Esophagus squamous epithelium (tissue), 5 donors: ENCODE measurements at places on chromosomes 16 and 17.

DNA sequence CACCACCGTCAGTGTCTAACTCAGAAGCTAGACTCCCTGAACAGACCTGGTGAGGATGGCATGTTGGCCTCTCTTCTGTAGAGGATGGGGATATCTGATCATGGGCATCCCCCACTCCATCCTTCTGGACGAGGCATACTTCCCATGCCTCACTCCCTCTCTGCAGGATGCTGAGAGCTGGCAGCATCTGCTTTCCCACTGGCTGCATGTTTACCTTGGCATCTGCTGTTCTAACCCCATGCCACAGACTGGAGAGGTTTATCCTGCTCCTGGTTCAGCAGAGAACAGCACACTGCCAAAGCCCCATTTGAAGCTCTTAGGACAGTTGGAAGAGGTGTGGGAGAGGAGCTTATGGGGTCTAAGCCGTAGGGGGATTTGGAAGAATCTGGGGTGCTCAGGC is 46.0 kb downstream of the YPEL2 start:
- no peak for DNase-seq

DNA sequence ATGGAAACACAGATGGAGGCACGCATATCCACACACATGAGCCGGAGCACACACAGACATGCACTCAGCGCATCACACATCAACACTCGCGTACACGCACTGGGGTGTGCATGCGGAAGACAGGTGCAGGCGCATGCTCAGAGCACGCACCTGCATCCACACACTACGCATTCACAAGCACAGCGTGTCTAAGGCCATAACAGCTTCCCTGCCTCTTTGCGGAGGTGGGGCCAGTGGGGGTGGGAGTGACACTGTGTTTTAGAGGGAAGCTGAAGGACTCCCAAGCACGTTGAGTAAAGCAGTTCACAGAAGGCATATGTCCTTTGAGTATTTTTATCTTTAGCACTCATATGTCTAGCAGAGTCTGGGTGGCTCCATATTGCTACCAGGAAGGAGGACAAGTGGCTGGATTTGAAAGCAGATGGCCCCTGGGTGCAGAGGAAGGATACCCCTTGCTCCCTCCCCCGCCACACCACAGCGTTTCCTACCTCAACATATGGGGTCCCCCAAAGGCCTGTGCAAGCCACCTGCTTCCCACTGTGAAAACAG is 68.6 kb upstream of the TOB1 start:
- DNase-seq, result no peak

DNA sequence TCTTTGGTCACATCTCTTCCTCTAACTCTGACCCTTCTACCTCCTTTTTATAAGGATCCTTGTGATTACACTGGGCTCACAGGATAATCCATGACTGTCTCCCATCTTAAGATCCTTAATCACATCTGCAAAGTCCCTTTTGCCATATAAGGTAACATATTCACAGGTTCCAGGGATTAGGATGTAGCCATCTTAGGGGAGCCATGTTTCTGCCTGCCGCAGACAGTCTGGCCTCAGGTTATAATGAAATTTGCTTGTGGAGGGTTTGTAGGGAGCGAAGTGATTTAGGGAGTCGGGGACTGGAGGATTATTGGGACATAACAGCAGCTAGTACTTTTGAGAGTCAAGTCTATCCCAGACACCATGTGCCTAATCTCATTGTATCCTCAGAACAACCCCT is 7.7 kb downstream of the EEF2K start:
- DNase-seq, result no peak

DNA sequence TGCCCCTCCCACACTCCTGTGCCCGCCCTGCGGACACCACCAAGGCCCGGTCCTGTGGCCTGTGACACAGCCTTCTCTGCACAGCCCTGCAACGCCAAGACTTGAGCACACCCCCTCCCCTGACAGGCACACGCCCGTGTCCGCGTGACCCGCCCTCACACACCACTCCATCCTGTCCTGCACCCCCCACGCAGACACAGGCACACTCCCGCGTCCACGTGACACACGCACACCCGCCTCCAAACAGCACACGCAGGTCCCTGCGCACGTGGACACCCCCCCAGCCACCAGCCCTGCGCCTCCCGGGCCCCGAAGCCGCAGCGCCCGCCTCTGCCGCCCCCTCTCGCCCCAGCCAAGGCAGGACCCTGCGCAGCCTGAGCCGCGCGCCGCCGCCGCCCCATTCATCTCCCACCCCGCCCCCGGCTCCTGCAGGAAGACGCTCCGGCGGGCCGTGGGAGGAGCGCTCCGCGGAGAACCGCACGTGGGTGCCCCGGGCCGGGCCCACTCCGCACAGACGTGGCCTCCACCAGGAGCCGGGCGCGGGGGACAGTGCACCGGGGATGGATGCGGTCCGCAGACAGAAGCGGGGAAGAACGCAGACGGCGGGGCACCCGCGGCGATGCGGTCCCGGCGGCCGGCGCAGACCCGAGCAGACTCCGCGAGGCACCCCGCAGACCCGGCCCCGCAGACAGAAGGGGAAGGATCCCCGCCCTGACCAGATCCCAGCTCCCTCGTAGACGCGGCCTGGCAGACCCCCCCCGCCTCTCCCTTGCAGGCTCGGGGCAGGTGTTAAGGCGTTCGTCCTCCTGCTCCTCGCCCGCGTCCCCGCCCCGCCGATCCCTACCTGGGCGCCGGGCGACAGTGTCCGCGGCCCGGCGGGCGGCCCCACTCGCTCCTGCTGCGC is 506 bp downstream of the CAMKK1 start:
- peak; percentile 66 for DNase-seq

- DNase-seq, result no peak
Observed at GRCh38 chr16:80788027-80788426, 16.4 kb downstream of the CDYL2 start.

DNA sequence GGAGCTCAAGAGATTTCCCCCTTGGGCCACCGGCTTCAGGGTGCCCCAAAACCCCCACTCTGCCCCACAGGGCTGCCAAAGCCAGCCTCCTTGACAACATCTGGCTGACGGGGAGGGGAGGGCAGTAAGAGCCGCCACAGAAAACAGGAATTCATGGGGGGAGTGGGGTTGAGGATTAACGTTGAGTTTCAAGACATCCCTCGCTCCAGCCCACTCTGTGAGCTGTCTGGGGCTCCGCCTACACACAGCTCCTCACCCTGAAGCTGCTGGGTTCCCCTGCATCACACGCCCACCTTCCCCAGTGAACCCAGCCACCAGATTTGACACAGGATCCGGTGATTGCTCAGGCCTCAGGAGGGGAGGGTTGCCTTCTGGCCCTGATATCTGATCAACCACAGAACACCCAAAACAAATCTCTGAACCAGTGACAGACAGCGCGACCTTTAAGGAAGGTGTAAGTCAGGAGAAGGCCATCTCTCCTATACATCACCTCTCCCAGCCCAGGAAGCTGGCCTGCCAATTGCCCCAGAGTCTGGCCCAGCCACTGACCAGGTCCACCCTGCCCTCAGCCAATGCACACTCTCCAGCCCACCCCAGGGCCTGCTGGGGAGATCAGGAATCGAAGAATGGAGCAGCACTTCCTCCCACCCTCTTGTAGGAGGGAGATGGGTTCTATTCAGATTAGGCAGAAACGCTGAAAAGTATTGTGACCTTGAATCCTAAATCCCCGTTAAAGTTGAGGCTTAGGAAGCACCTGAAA is 132.1 kb downstream of the CLEC16A start:
- no peak for DNase-seq

- DNase-seq, result no peak
Observed at GRCh38 chr17:58641887-58642311, 49.9 kb downstream of the TEX14 start.

DNA sequence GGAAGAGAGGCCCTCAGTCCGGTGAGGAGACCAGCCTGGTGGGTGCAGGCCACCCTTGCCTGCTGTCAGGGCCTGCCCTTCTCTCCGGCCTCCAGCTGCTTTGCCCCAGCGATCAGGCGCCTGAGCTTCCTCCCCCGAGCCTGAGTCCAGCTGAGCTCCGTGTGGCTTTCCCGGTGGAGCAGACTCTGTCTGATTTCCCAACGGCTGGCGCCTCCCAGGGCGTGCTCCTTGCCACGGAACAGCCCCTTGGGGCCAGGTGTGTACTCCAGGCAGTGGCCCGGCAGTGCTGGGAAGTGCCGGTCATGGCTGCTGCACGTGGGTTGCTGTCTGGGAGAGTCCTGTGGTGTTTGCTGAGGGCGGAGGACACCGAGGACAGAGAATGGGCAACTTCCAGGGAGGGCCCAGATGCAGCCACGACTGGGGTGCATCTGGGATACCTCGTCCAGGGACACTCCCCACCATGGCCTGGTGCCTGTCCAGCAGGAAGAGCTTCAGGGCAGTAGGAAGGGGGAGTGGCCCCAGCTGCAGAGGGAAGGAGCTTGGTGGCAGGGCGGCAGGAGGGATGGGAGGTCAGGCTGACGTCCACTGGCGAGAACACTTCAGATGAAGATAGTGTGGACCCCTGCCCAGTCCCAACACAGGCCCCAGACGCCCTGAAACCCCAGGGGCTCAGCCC is 22.5 kb downstream of the METRNL start:
- DNase-seq, result no peak

DNA sequence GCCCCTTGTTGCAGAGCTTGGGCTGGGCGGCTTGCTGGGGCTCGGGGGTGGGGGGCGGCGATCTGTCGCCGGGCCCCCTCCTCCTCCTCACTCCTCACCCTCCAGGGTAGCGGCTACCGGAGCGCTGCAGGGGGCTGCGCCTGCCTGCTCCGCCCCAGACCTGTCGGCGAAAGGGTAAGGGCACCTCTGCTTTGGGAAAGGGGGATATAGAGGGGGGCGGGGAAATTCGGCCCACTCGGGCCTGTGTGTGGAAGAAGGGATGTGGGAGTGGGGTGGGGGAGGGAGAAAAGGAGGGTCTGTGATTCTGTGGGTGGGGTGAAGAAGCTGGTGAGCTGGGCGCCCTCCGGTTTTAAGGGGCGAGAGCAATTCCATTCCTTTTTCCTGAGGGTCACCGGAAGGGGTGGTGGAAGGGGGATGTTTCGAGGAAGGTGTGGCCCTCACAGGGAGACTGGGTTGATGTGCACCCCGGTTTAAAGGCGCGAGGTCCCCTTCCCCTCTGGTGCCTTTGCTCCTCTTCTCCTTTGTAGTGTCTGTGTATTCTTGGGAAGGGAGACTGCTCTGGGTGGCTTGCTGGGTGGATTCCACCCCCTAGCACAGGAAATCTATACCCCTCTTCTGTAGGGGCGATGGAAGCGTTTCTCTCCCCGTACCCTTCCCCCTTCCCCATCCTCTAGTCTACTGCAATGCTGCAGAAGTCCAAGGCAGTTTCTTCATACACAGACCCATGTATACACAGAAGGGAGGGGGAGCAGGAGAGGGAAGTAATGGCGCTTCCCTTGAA is 878 bp downstream of the TAOK1 start:
- DNase-seq, result no peak

GRCh38 chr16:57358527-57359095 is at the start of gene CCL22:
Gene CCL22, plus strand, starts transcription at chr16:57358783. Its CDS starts 34 bp downstream, at chr16:57358817.
- DNase-seq, result no peak

GRCh38 chr17:4420692-4421131 is 13.0 kb upstream of the SPNS3 start:
- no peak for DNase-seq

- no peak for DNase-seq
Observed at GRCh38 chr16:89615596-89616090, 2.2 kb downstream of the DPEP1 start.

DNA sequence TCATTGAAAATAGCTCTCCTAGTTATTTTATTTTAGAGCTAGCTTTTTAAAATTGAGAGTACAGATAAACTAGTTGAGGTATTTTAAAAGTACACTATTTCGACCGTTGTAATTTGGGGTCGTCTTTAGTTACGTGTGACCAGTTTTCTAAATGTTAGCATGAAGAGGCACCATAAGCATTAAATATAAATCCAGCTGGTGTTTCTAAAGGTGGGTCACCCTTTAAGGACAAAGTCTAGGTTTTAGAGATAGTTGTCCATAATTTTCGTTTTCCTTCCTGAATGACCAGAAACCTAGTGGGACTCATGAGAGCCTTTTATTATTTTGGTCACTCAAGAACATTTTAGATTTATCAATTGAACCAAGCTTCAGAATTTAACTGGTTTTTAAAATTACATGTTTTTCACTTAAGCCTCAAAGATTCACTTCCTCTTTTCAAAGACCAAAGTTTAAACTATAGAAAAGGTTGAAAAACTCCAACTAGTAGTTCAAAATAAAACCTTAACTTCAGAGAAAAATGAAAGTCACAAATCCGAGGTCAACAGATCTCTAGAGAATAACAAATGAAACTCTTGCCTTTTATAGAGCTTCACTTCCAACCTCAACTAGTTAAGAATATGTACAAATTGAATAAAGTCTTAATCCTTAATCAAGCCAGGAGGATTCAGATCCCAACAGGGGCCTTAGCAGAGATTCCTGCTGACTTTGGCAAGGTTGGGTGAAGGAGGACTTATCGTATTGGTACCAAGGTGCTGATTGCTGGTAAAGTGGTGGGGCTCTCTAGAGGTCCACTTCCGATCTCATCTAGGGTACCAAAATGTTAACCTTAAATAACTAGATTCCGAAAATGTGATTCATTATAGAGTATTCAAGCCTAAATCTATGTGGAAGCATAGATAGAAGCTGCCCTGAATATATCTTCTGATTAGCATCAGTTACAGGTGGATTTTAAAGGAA is 32.5 kb downstream of the PHKB start:
- DNase-seq, result no peak

DNA sequence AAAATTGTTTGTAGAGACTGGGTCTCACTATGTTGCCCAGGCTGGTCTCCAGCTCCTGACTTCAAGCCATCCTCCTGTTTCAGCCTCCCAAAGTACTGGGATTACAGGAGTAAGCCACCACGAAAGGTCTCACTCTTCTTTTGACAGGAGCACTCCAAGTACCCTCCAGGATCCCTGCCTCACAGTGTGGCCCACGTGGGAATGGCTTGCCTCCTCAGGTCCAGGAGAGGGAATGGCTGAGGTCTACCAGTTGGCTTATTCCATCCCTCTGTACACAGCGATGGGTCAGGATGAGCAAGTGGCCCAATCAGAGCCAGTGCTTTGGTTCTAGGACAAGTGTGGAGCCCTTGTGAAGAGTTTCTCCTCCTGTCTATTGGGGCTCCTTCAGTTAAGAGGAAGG is 73.7 kb upstream of the ZNF423 start:
- no peak for DNase-seq

- DNase-seq, result no peak
Observed at GRCh38 chr17:73262676-73263642, 1.3 kb upstream of the CPSF4L start.

GRCh38 chr17:48202959-48203358 is 95.4 kb downstream of the SNX11 start:
- DNase-seq, result no peak

DNA sequence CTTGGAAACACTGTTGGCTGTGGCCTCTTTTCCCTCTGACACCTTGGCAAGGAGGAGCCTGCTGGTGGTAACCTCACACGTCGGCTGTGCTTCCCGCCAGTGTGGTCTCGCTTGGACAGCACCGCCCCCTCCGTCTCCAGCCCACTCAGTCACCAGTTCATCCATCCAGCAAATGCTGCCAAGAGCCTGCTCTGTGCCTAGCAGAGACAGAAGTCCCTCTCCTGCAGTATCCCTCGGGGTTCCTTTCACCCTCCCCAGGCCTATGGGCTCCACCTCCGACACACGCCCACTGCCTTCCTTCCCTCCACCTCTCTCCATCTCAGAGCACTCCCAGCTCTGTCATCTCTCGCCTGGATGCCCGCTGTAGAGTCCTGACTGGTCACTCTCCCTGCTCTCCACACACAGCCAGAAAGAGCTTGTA is 12.3 kb downstream of the CACNG4 start:
- no peak for DNase-seq
